ENCODE measurements at places on chromosomes 3 and 15.

GRCh38 chr3:46463120-46463867, 1.4 kb downstream of the LTF start:
- DNase-seq: no peak

DNA sequence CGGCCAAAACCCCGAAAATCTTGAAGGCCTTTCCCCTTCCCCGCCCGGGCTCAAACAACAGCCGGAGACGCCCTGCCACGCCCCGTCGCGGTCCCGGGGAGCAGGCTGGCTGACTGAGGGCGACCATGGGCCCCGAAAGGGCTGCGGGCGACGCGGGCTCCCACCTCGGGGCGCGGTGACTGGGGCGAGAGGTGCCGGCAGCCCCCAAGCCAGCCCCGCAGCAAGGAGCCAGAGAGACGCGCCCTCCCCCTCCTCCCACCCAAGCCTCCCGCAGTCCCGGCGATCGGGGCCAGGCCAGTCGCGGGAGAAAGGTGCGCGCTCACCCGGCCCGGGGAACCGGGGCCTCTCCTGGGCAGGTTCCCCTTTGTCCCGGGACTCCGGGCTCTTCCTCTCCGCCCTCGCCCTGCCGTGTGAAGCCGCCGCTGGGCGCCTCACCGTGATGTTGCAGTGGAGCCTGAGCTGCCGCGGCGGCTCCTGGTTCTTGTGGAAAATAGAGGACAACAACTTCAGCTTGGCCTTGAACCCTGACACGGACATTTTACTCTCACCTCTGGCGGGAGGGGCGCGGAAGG, 30.6 kb upstream of the ZSCAN2 start:
- peak; percentile 18 for DNase-seq

- DNase-seq: no peak
These were observed 164.3 kb upstream of the VEPH1 start for GRCh38 chr3:157667493-157667892.

DNA sequence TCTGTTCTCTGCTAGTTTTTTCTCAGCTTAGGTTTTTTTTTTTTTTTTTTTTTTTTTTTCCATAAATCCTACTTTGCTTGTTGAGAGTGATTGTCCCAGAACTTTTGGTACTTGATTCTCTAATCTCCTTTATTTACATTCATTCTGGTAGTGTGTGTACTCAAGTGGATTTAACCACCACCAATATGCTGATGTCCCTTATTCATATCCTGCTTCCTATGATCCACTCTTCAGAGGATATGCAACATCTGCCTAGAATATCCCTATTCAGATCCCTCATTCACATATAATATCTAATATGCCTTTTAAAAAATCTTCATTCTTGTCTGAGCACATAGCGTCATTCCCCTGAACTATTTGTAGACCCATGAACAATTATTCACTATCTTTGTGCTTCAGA, 342.9 kb downstream of the VGLL3 start:
- DNase-seq: no peak

- peak; percentile 50 for DNase-seq
These were observed 51.2 kb upstream of the SAMMSON start for GRCh38 chr3:69948246-69948862.

DNA sequence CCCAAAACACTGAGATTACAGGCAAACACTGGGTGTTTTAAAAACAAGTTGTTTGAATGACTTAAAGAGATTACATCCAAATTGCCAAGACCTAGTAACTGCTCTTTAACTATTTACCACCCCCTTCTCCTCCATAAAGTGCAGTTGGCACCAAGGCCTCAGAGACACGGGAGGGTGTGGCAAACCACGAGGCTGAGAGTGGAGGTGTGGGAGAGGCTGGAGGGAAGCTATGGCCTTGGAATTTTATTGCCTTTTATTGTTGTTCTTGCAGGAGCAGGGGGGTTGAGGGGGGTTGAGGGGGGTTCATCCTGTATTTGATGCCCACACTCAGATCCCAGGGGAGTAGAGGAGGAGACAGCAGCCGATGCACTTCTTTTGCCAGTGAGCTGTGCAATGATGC, 75.9 kb upstream of the CTDSPL start:
- no peak for DNase-seq

- peak; percentile 81 for DNase-seq
These were observed 19.8 kb upstream of the GYG1 start for GRCh38 chr3:148971401-148972163.

DNA sequence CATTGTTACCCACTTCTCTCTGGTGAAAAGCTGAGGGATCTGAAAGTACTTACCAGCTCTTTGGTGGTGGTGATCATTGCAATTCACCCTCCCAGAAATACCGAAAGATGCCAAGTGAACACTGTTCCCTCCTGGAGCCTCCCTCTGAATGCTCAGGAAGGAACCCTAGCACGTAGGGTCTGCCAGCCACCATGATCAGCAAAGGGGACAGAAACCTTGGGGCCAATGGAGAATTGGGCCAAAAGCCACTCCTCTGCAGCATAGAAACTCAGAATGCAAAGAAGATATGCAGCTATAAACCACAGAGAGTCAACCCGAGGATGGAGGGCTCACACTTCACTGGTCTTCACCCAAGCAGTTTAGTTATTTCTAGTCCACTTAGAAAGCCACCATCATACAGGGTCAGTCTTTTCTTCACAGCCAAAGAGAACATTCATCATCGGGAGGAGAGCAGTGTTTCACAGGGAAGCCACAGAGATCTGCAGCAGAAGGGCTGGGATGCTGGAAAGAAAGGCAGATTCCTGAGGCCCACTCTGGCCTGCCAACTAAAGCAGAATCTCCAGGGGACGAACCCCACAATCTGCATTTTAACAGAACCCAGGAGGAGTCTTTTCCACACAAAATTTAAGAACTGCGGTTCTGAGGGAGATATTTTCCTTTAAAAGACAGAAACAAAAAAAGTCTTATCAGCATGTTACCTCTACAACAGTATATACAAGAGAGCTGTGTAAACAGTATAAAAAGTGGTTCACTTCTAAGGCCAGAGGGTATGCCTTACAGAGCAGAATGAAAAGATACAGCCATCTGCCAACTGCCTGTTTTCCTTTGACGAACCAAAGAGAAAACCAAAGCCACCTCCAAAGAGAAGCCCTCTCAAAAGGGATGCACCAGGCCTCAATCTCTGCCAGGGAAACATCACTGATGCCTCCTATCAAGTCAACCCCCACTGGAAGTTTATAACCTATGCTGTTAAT, 11.3 kb downstream of the TBC1D2B start:
- DNase-seq: no peak

Data from fibroblast of upper back skin (primary cell).